ENCODE measurements at places on chromosomes 4 and X.

- peak; percentile 8 for DNase-seq
Observed at GRCh38 chrX:146224442-146224841, 406.8 kb downstream of the SLITRK2 start.

GRCh38 chrX:75228854-75229253 is 45.0 kb upstream of the UPRT start:
- no peak for DNase-seq

DNA sequence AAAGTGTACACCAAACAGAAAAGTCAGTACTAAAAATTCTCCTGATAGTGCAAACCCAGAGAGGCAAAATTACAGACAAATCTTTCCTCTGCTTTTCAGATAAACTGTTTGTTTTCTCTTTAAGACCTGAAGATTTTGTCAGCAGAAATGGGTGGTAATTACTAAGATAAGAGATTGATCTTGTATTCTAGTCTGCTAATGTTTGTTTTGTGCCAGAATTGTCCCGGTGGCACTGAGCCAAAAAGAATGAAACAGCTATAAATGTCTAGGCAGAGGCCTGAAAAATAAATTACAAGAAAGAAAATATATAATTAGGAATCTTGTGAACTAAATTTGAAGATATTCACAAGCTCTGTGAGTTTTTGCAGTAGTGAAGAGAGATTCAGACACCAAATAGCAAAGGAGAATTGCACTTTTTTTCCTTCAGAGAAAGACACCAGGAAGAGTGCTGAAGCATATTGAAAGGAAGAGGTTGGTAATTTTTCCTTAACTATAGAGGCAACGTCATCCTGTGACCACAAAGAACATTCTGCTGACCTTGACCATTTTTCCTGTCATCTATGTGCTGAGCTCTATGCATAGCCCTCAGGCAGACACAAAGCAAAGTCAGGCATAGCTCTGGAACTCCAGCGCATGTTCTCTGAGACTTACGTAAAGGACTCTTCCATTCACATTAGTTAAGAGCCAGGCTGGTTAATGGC is 314.5 kb upstream of the RASGEF1B start:
- peak; percentile 11 for DNase-seq

DNA sequence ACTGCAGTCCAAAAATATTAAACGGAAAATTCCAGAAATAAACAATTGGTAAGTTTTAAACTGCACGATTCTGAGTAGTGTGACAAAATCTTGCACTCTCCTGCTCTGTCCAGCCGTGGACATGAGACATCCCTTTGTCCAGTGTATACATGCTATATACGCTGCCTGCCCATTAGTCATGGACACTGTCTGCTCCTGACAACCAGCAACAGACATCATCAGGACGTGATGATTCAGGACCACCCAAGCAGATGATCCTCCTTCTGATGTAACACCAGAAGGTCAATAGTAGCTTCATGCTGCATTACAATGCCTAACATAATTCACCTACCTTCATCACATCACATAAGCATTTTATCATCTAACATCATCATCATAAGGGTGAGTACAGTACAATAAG is 36.3 kb downstream of the ATRX start:
- DNase-seq, result no peak

- no peak for DNase-seq
Observed at GRCh38 chrX:9231491-9231890, 197.6 kb upstream of the FAM9B start.

GRCh38 chr4:144851948-144852347 is 206.0 kb downstream of the HHIP start:
- DNase-seq, result no peak

DNA sequence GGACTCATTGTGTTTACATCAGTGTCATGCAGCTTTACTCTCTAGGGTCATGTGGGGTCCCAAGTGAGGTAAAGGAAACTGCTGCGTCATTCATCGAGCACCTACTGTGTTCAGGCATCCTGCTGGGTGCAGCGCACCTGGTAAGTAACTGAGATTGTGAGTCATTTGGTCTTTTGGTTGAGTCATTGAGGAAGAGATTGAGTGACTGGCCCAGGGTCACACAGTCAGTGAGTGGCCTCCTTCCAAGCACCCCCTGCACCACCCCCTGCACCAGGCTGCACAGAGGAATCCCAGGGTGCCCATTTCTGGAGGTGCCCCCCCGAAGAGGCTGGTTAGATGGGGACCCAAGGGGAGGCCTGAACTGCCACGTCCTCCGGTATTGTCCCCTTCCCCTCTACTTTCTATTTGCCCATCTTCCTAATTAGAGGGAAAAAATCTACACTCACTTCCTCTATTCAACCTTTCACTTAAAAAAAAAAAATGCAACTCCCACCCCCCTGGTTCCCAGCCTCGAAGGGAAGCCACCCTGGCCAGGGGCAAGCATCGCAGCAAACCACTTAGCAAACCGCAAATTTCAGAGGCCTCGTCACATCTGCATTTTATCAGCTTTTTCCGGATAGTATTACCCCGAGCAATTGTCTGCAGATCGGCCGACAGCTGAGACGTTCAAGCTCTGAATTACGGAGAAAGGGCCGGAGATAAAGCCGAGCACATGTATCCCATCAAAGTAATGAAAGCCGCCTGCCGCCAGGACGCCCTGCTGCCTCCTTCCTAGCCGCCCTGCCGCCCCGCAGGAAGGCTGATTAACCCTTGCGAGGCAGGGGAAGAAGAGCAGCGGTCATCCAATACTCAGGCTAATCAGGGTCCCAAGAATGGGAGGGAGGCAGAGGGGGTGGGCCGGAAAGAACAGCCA is 96.3 kb upstream of the MSX1 start:
- DNase-seq, result peak; percentile 58

GRCh38 chrX:39752815-39753214 is 344.9 kb downstream of the BCOR start:
- no peak for DNase-seq

GRCh38 chr4:38364383-38364963 is 299.5 kb upstream of the KLF3 start:
- DNase-seq, result no peak

- no peak for DNase-seq
Observed at GRCh38 chr4:47505147-47505546, 20.1 kb downstream of the ATP10D start.

- DNase-seq, result no peak
Observed at GRCh38 chr4:154454710-154455109, 36.9 kb downstream of the DCHS2 start.
